Endothelial cell of umbilical vein (primary cell): ENCODE measurements at places on chromosomes 3 and 15. TPM values are rescaled to one million over a fixed set of nuclear protein-coding genes. Genes with fewer than 3 reads are reported as not detected.

Gene AHSG
- not detected in 2 replicates for total RNA-seq

DNA sequence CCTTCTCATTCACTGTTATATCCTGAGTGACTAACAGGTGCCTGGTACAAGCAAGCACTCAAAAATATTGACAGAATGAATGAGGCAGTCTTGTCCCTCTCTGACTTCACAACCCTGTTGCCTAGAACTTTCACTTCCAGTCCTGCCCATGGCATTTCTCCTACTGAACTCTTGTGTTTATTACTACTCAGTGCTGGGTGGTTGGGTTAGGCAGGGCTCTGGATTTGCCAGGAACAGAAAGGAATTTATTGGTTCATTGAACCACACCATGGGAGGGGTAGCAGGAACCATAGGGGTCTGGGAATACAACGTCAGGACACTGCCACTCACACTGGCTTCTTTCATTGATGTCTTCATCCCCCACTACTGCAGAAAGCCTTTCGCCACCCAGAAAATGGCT, 41.9 kb upstream of the SEMA4B start:
- no peak for DNase-seq
- peaks cover 9% of the 10 kb centered on the region for H3K4me1 ChIP-seq
- H3K36me3 ChIP-seq: no peaks in the 10 kb centered on the region
- no peak overlapping the region for H3K4me3 ChIP-seq
- H3K27me3 ChIP-seq: no peaks in the 10 kb centered on the region

DNA sequence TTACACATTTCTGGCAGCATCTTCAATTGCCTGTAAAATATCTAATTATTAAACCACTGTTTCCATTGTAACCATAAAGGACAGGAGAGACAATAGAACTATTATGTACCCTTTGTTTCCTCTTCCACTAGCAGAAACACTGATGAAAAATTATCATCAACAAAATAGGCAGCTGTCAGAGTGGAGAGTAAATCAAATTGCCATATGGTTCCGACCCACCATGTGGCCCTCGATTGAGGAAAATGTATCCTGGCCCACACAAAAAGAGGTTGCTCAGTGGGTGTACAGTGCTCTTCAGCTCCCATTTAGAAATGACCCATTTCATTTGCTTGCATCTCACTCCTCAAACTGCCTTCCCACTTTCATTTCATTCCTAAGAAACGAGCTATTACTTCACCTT, 570.6 kb upstream of the UBE2E2 start:
- no peaks in the 10 kb centered on the region for H3K4me1 ChIP-seq
- no peaks in the 10 kb centered on the region for H3K36me3 ChIP-seq
- H3K4me3 ChIP-seq: no peak overlapping the region
- H3K27ac ChIP-seq: no peak overlapping the region
- no peaks in the 10 kb centered on the region for H3K27me3 ChIP-seq
- DNase-seq: no peak

DNA sequence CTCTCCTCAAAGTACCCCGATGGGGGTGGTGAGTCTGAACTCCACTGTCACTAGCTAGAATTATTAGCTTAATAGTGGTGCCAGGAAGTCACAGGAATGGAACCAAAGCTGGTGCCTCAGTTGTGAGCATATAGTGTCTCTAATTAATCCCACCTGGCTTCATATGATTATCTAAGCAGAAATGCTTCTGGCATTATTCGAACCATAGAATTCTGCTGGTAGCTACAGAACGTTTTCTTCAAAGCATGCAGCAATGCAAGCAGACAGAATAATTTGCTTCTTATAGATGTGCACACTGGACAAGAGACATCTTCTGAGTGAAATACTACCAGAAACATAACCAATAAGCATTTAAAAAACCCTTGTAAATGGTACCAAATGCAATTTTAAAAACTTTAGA, 160.9 kb downstream of the IMPG2 start:
- DNase-seq: no peak
- H3K36me3 ChIP-seq: no peaks in the 10 kb centered on the region
- no peaks in the 10 kb centered on the region for H3K27me3 ChIP-seq
- H3K4me1 ChIP-seq: no peaks in the 10 kb centered on the region
